NCI-H2029 (cell line): ENCODE measurements at places on chromosomes 13 and 19.

- no peak for DNase-seq
These were observed 2.6 kb downstream of the FAM187B start for GRCh38 chr19:35225951-35226350.

- no peak for DNase-seq
These were observed 729.4 kb upstream of the MIR17HG start for GRCh38 chr13:90618133-90618532.

DNA sequence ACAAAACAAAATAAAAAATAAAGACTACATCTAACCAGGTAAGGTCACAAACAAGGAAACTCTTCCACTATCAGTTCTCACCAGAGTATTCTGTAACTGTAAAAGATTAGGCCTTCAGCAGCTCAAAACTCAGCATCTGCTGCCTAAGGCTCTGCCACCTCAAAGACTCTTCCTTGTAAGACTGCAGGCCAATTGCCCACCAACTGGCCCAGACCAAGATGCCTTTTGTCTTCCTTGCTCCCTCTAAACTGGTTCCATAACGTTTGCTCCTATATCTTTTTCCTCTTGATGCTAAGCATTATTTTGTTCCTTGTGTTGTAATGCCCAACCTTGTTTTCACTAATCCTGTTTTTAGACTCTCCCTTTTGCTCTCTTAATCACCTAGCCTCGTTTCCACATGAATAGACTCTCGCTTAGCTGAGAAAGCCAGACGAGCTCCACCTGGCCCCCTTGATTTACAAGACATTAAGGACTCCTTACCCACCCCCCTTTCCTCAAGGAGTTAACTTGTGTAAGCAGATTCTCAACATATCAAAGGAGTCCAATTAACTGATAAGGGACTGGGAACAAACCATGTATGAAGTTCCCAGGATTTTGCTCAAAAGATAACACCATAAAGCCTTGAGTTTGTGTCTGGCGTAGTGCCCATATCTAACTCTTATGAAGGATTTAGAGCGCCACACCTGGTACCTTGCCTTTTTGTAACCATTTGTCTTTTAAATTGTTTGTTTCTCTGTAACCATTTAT lies 1.5 kb downstream of the ZNF814 start:
- no peak for DNase-seq

DNA sequence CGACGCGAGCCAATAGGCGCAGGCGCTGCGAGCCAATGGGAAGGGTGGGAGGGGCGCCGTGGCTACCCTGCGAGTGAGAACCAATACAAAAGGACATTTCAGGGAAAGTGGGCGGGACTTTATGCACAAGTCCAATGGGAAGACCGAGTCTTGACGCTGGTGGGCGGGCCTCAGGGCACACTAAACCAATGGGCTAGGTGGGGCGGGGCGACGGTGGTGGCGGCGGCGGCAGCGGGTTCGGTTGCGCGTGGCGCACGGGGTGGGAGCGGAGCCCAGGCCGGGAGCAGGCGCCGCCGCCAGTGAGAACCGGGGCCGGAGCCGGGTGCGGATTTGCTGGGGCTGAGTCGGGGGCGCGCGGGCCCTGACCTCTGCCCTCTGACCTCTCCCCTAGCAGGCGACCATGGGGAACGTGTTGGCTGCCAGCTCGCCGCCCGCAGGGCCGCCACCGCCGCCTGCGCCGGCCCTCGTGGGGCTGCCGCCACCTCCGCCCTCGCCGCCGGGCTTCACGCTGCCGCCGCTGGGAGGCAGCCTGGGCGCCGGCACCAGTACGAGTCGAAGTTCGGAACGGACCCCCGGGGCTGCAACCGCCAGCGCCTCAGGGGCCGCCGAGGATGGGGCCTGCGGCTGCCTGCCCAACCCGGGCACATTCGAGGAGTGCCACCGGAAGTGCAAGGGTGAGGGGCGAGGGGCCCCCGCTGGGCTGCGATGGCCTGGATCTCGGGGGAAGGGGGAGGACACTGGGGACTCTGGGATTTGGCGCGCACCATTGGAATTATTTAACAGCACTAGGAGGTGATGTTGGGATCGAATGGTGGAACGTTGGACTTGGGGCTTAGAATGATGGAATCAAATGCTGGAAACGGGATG lies at the start of gene TOMM40:
Gene TOMM40, plus strand, starts transcription at position 239 of the 867 bp plus-strand sequence. Its CDS starts 162 bp downstream, at position 401.
- peak; percentile 100 for DNase-seq

GRCh38 chr13:102293723-102294122 lies 108.1 kb downstream of the FGF14 start:
- DNase-seq, result no peak

GRCh38 chr19:49907745-49908446 lies 11.2 kb upstream of the IL4I1 start:
- DNase-seq, result no peak

DNA sequence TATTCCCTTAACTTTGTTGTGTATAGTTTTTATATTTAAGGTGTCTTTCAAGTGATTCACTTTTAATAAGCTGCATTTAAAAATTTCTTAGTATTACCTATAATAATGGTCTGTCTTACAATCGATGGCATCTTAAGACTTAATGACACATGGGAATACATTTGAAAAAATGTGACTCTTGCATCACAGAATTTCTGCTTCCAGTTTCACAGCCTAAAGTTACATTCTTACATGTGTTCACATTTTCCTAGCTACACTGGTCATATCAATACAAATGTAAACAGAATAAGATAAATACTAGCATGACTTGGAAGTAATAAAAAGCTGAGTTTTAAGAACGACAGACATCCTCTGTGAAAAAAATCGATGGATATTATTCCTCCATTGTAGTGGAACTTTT lies 1597.1 kb upstream of the MIR17HG start:
- DNase-seq, result no peak

- no peak for DNase-seq
These were observed 580 bp downstream of the AP2A1 start for GRCh38 chr19:49767381-49767780.

DNA sequence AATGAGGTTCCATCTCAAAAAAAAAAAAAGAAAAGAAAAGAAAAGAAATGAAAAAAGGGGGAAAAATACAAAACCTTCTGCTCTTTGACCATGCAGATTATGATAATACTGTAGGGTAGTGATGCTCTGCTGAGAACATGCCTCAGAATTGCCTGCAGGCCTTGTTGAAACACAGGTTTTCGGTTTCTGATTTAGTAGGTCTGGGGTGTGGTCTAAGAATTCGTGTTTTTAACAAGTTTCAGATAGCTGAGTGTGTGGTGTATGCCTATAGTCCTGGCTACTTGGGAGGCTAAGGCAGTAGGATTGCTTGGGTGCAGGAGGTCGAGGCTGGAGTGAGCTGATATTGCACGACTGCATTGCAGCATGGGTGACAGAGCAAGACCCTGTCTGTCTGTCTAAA lies 14.9 kb upstream of the CYP2B6 start:
- no peak for DNase-seq

DNA sequence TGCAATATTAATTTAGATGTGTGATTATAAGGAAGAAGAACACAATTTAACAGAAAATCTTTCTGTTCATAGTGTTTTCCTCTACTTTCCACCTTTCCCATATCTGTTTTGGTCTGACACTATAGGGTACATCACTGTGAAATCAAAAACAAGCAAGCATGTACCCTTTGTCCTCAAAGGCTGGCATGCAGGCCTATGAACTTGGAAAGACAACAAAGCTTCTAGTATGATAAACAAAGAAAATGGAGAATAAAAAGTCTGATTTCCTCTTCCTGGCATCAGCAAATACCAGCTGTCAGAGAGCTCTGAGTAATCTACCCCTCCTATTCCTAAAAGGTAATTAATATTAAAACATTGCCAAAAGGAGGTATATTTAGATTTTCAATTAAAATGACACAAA lies 5.6 kb upstream of the NEK3 start:
- no peak for DNase-seq

DNA sequence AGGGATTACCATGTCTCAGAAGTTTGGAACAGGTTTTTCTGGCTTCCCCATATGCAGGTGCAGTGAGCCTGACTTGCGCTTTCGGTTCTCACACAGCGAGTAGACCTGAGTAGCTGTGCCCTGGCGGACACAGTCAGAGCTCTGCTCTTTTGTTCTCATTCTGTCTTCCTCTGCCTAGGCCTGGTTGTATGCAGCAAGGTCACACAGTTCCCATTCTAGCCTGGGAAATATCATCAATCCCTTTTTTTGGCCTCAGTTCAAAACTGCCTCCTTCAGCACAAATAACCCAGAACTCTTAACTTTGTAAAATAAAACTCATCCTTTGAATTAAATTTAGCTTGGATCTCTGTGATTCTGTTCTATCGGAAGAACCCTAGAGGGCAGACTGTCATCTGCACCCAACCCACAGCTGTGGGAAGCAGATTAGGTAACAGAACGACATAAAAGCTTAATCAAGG lies 10.2 kb downstream of the OXGR1 start:
- peak; percentile 64 for DNase-seq

DNA sequence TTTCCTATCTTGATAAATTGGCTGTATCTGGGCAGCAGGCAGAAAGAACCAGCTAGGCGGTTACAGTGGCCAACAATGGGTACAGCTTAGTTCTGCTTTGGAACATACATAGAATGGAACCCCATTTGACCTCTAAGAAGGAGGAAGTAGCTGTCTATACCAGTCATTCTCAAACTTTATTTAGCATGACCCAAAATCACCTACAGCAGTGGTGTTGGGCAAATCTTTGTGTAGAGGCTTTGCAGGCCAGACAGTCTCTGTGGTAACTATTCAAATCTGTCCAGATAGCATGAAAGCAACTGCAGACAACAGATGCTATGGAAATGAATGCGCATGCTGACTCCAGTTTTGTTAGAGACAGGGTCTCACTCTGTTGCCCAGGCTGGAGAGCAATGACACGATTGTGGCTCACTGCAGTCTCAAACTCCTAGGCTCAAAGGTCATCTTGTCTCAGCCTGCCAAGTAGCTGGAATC lies 12.0 kb upstream of the KCNC3 start:
- no peak for DNase-seq

GRCh38 chr13:100842136-100842535 lies 167.5 kb upstream of the TMTC4 start:
- DNase-seq, result no peak

DNA sequence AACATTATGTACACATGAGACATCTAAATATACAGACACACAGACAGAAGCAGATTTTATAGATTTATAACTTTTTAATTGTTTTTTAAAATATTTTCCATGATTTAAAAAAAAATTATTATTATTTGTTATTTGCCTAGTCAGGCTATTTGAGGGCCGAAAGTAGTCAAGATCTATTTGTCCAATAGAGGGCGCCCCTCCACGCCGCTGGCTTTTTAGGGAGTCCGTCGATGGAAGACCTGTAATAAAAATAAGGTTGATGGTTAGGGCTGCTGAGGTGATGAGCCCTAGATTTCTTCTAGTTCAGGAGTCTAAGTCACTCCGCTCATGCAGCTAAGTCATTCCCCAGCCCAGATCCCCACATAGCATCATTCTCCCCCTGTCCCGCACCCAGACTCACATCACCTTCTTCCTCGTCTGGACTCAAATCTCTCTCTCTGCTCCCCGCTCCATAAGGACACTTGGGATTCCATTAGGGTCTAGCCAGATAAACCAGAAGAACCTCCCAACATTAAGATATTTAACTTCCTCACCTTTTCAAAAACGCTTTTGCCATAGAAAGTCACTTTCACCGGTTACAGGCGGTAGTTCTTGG lies 33.9 kb upstream of the CEACAM21 start:
- no peak for DNase-seq

GRCh38 chr13:24842549-24843274 lies 78.7 kb downstream of the RNF17 start:
- DNase-seq, result no peak

DNA sequence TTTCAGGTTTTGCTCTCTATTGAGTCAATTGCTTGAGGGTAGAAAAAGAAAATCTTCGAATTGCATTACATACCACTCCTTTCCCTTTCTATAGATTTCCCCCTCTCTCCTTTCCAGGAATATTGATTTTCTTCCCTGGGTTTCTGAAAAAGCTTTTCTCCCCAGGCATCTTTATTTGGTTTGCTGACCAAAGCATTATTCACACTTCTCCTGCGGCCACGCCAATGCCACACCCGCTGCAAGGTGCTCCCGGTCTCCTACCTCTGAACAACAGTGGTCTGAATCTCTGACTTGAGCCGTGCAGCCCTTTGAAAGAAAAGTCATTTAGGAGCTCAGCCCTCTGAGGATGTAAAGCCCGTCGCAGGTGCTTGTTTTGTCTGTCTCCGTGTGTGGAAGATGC lies 350.9 kb upstream of the TMTC4 start:
- DNase-seq, result no peak

- no peak for DNase-seq
These were observed 94.1 kb downstream of the HSPH1 start for GRCh38 chr13:31067416-31068118.

DNA sequence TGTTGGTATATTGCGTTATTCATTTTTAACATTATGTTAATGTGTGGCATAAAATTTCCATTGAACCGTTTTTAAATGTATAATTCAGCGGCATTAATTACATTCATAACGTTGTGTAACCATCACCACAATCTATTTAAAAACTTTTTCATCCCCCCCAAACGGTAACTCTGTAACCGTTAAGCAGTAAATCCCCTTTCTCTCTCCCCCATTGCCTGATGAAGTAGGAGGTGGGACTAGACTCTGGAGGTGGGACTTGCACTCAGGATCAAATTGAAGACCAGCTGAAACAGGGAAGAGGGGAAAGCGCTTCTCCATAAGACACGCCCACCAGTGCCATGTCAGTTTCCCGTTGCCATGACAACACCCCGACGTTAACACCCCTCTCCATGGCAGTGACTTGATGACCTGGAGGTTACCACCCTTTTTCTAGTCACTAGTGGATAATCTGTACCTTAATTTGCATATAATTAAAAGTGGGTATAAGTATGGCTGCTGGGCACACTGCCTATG lies 16.8 kb downstream of the CLEC11A start:
- DNase-seq, result no peak

DNA sequence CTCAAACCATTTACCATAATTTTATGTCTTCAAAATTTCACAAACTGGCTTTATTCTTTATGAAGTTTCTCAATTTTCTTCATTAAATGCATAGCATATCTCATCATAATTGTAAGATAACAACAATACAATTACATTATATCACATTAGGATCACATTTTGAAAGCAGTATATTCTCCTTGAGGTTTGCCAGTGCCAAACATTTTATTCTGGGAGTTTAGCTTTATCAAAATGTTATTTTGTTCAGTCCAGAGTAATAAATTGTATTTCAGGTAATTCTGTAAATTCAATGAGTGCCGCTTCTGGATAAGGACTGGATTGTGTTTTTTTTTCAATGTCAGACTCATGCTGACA lies 234.6 kb upstream of the MIR17HG start:
- no peak for DNase-seq

GRCh38 chr13:52862358-52863206 lies 14.1 kb upstream of the PCDH8 start:
- no peak for DNase-seq

DNA sequence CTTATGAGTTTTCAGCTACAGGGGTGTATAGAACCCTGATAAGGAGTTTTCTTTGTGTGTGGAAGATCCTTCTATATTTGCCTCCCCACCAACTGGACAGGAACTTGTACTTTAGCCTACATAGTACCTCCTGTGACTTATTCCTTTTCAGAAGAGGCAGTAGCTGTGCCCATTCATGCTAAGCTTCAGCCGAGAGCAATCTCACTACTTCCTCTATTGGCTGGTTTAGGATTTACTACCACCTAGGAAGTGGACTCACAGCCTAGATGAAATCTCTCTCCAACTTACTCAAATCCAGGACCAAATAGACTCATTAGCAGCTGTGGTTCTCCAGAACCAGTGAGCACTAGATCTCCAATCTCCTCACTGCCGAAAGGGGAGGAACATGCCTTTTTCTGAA lies 2.3 kb upstream of the REX1BD start:
- DNase-seq, result no peak

- DNase-seq, result no peak
These were observed 56.1 kb upstream of the F7 start for GRCh38 chr13:113049521-113049941.
